ENCODE measurements at places on chromosomes 11 and 22.

- DNase-seq, result no peak
Observed at GRCh38 chr11:117443266-117444186, 115.9 kb downstream of the CEP164 start.

- no peak for DNase-seq
Observed at GRCh38 chr11:92253945-92254344, 29.3 kb downstream of the FAT3 start.

GRCh38 chr11:46105926-46106325, 15.3 kb downstream of the PHF21A start:
- DNase-seq, result no peak

- no peak for DNase-seq
Observed at GRCh38 chr11:35047769-35048168, 91.2 kb upstream of the CD44 start.

GRCh38 chr11:30436801-30437200, 113.9 kb downstream of the ARL14EP start:
- DNase-seq, result no peak

DNA sequence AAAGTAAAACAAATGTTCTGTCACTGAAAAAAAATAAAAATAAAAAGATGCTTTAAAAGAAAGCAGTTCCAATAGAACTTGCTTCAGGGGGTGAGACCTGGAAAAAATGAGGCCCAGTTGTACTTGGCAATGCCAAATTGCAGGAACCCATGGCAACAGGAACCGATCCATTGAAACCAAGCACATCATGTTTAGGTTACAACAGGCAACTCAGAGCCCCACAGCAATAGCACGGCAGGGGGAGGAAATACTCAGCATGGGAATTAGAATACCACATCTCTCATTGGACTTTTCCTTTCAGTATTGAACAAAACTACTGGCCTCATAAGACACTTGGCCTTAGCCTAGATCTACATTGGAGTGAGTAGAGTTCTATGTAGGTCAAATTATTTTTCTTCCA, 84.3 kb downstream of the MSANTD4 start:
- no peak for DNase-seq

DNA sequence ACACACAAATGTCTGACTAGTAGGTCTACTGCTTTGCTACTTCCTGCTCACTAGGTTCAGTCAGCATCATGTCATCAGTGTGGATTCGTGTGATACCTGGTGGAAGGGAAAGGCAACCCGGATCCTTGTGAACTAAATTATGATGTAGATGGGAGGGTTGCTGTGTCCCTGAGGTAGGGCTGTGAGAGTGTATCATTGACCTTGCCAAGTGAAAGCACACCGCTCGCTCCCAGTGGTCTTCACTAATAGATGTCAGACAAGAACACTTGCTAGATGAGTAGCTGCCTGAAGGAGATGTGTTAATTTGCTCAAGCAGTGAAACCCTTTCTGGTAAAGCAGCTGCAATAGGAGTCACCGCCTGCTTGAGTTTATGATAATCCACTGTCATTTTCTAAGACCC, 119.4 kb downstream of the WNT7B start:
- no peak for DNase-seq

- no peak for DNase-seq
Observed at GRCh38 chr11:36312611-36313472, 16.8 kb downstream of the PRR5L start.

DNA sequence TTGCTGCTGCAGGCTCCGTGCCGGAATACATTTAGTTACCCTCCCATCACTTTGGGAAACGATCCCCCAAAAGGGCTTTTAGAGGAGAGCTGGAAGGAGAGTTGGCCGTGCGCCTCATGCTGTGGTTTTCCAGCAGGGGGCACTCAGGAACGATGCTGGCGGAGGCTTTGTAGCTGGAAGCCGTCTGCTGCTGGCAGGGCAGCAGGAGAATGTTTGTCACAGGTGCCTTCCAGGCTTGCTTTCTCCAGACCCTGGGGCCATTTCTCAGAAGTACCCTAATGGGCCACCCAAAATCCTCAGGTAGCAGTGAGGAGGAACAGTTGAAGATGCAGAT, 30.0 kb upstream of the CABP7 start:
- peak; percentile 30 for DNase-seq

- DNase-seq, result no peak
Observed at GRCh38 chr22:43217285-43218030, 30.5 kb upstream of the TTLL12 start.

DNA sequence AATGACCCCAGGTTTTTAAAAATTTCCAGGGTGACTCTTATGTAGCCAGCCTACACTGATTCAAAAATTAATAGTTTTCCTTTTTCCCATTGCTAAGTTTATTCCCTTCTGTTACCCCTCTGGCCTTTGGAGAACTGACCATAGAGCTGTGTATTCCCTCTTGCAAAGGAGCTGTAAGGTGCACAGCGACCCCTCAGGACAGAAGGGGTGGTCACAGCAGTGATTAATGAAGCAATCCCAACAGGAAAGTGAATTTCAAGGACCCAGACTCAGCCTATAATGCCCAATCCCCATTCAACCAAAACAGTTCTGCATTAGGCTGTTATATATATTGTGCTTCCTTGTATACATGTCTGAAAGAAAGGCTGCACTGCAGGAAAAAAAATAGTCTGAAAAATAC, 147.1 kb downstream of the WT1 start:
- no peak for DNase-seq

GRCh38 chr22:46511151-46512038, 26.0 kb downstream of the CELSR1 start:
- no peak for DNase-seq

- no peak for DNase-seq
Observed at GRCh38 chr11:93082900-93083299, 113.4 kb downstream of the MTNR1B start.

DNA sequence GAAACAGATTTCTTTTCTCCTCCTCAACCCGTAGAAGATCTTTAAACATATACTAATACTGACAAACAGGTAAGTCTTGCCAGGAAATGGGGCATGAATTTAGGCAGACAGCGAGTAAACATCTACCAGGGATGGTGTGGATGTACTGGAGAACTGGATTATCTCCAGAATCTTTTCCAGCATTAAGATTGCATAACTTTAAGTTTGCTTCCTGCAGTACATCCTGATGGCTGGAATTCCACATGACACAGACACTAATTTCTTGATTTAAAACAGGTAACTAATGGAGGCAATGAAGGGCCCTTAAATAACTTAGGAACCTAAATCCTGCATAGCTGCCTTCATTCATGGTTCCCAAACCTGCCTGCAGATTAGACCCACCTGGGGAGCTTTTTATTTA, 40.7 kb downstream of the JHY start:
- no peak for DNase-seq

DNA sequence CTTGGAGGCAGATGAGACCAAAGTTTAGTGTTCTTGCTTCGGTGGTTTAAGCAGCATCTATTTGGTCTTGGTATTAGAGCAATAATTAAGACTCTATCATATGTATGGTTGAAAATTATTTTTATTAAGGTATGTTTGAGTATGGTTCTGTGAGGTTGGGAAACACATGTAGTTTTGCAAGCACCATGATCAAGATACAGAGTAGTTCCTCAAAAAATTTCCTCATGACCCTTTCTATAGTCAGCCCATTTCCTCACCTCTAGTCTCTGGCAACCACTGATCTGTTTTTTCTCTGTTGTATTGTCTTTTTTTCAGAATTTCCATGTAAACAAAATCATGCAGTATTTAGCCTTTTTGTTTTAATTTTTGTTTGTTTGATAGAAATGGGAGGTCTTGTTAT, 18.4 kb downstream of the MTMR3 start:
- no peak for DNase-seq

GRCh38 chr11:59616396-59616982, 915 bp upstream of the OSBP start:
- no peak for DNase-seq

DNA sequence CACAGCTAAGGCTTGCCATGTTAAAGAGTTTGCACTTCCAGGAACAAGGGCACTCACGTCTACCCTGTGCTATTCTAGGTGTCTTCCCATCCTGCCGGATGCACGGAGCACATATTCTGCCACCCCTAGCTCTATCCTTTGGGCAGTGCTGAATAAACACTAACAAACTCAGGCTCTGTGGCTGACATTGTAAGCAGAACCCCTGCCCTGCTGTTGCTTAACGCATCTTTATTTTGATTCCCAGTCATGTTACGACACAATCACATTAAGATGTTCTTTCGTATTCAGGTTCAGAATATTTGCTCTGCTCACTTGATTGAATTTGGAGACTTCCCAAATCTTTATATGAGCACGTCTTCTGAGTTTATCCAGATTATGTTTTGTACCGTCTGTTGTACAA, 3.7 kb upstream of the HDHD5 start:
- DNase-seq, result no peak

DNA sequence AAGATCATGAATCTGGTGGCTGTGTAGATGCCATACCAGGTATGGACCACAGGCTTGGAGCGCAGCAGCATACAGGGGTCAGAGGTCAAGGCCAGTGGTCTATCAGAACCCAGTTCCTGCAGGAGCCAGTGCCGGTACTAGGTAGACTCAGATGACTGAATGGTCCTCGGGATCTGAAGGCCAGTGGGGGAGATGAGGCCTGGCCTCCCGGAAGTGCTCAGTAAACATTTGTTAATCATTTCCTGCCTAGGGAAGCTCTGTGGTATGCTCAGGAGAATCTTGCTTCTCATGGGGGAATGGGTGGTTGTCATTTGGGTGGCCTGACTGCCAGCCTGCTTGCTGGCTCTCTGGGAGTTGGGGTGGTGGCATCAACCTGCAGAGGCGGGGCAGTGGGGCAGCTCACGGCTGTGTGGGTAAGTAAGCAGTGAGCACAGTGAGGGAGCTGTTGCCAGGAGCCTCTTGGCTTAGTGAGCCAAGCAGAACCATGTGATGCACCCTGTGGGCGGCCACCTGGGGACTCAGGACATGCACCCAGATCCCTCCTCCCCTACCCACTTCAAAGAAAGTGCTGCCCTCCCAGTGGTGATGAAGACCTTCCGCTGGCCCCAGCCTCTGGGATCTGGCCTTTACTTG, 33.0 kb downstream of the PTPRJ start:
- DNase-seq, result no peak

GRCh38 chr11:115133475-115134209, 370.6 kb downstream of the CADM1 start:
- DNase-seq, result no peak

GRCh38 chr11:117872420-117872961, 4.0 kb downstream of the FXYD6 start:
- DNase-seq, result no peak

DNA sequence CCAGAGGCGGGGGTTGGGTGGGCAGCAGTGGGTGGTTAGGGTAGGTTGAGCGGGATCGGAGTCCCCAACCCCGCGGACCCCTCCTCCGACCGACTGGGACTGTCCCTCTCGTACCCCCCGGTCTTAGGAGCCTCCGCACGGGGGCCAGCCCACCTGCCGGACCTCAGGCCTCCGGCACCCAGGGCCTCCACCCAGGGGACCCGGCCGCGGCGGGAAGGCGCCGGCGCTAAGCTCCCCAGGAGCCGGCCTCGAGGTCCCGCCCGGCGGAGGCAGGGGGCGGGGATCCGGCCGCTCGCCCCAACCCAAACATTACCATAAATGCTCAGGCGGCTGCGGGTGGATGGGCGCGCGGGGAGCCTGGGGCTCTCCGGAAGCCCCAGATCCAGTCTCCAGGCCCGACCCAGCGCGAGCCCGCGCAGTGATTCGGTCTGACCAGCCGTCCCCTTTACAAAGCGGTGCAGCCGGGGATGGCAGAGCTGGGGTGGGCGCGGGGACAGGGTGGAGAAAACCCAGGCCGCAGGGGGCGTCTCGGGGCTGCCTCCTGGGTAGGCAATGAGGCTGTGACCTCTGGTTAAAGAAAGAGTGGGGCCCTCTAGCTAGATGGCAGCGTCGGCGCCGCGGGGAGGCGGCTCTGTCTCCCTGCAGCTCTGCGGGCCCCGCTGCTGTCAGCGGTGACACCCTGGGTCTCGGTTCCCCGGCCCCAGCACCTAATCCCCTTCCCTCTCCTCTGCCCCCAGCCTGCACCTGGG, 4.0 kb upstream of the MCAM start:
- peak; percentile 30 for DNase-seq

- no peak for DNase-seq
Observed at GRCh38 chr11:80872116-80872728, 1431.4 kb upstream of the TENM4 start.

GRCh38 chr22:42432818-42433217, 615 bp upstream of the NFAM1 start:
- no peak for DNase-seq

DNA sequence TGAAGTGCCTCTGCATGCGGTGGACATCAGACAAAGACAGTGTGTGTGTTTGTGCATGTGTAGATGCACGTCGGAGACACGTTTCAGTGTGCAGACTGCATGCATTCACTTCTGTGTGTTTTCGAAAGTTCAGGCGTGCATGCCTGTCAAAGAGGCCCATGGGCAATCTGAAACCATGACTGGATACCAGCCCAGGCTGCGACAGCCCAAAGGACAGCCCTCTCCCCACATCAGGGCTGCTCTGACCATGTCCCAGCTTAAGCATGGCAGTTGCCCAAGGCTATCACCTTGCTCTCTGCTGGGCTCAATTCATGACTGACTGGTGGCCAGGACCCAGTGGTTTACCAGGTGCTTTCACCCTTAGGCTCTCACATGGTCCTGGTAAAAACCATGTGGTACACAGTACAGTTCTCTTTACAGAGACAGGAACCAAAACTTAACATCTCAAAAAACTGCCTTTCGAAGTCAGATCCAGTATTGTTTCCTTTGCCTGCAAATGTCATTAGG, 423.7 kb upstream of the CADM1 start:
- DNase-seq, result no peak

DNA sequence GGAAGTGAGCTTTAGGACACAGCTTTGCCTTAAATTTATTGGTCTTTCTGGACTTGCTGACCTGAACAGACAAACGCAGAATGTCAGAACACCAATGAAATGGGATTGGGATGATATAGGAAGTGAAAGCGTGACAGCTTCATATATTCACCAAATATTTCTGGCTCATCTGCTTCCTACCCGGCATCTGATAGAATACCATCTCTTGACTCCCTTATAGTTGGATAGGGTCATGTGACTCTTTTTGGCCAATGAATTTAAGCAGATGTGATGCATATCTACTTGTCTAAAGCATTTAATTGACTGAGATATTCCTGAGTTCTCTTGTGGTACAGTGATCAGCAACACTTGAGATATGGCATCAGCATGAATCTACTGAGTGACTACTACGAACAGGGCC, 2.5 kb upstream of the CAPRIN1 start:
- no peak for DNase-seq

DNA sequence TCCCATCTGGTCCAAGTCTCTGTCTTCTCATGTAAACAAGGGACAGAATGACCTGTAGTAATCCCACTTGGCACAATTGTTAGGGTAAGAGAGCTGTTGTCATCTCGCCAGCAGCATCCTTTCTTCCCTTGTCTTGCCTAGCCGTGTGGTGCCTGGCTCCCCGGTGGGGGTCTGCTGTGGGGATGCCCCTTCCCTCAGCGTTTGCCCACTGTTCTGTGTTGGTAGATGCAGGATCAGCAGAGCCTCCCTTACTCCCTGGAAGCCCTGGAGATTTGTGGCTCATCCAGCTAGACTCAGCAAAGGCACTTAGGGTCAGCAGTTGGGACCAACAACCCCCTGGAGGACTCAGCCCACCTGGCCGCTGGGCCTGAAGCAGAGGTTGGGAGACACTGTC, 13.0 kb downstream of the ACO2 start:
- no peak for DNase-seq

GRCh38 chr22:31635638-31636306, 26.2 kb downstream of the PISD start:
- DNase-seq, result no peak

- no peak for DNase-seq
Observed at GRCh38 chr11:561148-562003, 606 bp downstream of the RASSF7 start.

- DNase-seq, result no peak
Observed at GRCh38 chr22:28967969-28968368, 84.6 kb downstream of the ZNRF3 start.
